Endodermal cell (in vitro differentiated cells): ENCODE measurements at places on chromosomes 1 and 21. TPM values are rescaled to one million over a fixed set of nuclear protein-coding genes. Genes with fewer than 3 reads are reported as not detected.

GRCh38 chr1:181396171-181396670 lies 87.1 kb upstream of the CACNA1E start:
- no peaks in the 10 kb centered on the region for H3K36me3 ChIP-seq
- H3K4me3 ChIP-seq, result no peak overlapping the region
- H3K27me3 ChIP-seq, result no peaks in the 10 kb centered on the region
- no peak overlapping the region for H3K27ac ChIP-seq
- no peak for DNase-seq

GRCh38 chr1:207088701-207089626 lies at the start of gene C4BPB:
C4BPB (plus strand) TSS chr1:207088860; CDS start chr1:207089532, 672 bp downstream.
- no peaks in the 10 kb centered on the region for H3K27me3 ChIP-seq
- H3K27ac ChIP-seq, result no peak within 1 kb of the TSS
- H3K36me3 ChIP-seq, result no peaks in the 10 kb centered on the region
- H3K4me1 ChIP-seq, result no peaks in the 10 kb centered on the region

GRCh38 chr1:2381741-2382620 lies 9.4 kb downstream of the MORN1 start:
- no peak overlapping the region for H3K4me3 ChIP-seq
- DNase-seq, result peak; percentile 94
- H3K36me3 ChIP-seq, result peaks cover 3% of the 10 kb centered on the region
- H3K27ac ChIP-seq, result no peak overlapping the region

- H3K36me3 ChIP-seq, result peaks cover 3% of the 10 kb centered on the region
- H3K27ac ChIP-seq, result no peak within 1 kb of the TSS
- H3K4me1 ChIP-seq, result peaks cover 5% of the 10 kb centered on the region
These were observed at the start of gene FAM89A for GRCh38 chr1:231040019-231040799. FAM89A (minus strand) TSS chr1:231040254; CDS start chr1:231040211, 43 bp downstream.

DNA sequence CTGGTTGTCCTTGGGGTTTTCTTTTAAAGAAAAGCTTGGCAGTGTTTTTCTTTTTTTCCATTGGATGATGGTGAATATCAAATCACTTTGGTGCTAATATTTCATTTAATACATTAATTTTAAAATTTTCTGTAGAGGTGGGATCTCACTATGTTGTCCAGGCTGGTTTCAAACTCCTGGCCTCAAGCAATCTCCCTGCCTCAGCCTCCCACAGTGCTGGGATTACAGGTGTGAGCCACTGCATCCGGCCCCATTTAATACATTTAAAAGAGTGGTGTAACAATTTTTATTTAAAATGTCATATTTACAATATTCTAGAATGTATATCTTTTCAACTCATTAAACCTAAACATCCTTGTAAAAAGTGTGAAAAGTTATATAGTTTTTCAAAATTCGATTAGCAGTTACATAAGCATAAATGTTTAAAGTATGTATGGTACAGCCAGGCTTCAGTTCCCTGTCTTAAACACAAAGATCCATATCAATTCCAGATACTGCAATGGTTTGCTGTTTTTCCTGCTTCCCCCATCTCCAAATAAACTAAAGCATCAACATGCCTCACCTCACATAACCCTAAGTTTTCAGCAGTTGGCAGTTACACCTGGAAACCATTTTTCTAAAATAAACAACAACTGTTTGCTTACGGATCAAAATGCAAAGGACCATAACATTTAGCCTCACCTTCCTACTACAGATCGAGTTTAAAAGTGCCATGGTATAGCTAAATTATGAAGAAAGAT lies 8.9 kb upstream of the LGALS8 start:
- no peak for DNase-seq
- no peaks in the 10 kb centered on the region for H3K27me3 ChIP-seq
- no peak overlapping the region for H3K27ac ChIP-seq
- H3K4me3 ChIP-seq, result no peak overlapping the region
- no peaks in the 10 kb centered on the region for H3K36me3 ChIP-seq

DNA sequence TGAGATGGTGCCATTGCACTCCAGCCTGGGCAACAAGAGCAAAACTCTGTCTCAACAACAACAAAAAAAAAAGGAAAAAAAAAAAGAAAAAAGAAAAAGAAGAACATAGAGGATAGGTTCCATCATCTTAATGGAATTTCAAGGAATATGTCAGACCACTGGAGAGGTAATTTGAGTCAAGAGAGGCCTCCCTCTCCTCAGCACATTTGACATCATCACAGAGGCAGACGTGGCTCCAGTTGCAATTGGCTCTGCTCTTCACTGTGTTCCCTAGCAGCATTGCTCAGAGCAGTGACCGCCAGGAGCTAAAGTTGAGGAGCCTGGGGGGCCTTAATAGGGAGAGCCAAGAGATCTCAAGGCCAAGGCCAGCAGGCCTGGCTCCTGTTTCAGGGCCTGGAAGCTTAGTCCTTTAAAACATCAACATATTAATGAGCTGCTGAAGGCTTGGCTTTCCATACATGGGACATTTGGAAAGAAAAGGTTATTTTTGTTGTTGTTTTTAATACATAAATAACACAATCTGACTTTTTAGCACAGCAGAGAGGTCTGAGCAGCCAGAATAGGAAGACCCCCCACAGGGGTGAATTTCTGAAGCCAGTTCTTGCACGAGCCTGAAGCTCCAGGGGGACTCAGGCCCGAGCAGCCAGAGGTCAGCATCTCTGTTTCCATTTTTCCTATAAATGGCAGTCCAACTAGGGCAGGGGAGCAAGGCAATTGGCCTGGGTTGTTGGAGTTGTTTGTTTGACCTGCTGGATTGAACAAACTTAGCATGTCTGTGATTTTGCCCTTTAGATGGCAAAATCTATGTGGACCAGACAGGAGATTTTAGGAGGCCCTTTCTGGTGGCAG lies 118.3 kb upstream of the FGGY start:
- no peaks in the 10 kb centered on the region for H3K4me1 ChIP-seq
- H3K36me3 ChIP-seq, result no peaks in the 10 kb centered on the region
- H3K4me3 ChIP-seq, result no peak overlapping the region
- no peak for DNase-seq
- H3K27ac ChIP-seq, result no peak overlapping the region

DNA sequence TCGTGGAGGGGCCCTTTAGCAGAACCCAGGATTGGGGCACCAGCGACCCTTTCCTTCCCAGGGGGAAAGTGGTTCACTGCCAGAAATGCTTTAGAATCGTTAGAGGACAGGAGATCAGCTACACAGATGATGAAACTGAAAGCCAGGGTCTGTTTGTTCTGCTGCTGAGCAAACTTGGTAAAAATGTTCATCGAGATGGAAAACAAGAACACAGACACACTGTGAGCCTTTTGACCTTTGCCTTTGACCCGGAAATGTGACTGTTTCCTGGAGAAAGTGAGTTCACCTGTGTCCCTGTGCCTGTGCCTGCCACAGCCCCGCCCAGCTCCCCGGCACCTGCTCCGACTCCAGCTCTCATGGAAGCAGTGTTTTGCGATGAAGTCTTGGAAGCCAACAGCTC lies 234.3 kb downstream of the CAMTA1 start:
- H3K36me3 ChIP-seq, result no peaks in the 10 kb centered on the region
- no peak overlapping the region for H3K27ac ChIP-seq
- no peak for DNase-seq

GRCh38 chr1:224431726-224432125 lies 2.9 kb downstream of the WDR26 start:
- DNase-seq, result no peak
- H3K27me3 ChIP-seq, result no peaks in the 10 kb centered on the region
- H3K4me1 ChIP-seq, result peaks cover 3% of the 10 kb centered on the region
- peak overlapping the region; percentile 88 for H3K4me3 ChIP-seq
- H3K36me3 ChIP-seq, result peaks cover 41% of the 10 kb centered on the region

DNA sequence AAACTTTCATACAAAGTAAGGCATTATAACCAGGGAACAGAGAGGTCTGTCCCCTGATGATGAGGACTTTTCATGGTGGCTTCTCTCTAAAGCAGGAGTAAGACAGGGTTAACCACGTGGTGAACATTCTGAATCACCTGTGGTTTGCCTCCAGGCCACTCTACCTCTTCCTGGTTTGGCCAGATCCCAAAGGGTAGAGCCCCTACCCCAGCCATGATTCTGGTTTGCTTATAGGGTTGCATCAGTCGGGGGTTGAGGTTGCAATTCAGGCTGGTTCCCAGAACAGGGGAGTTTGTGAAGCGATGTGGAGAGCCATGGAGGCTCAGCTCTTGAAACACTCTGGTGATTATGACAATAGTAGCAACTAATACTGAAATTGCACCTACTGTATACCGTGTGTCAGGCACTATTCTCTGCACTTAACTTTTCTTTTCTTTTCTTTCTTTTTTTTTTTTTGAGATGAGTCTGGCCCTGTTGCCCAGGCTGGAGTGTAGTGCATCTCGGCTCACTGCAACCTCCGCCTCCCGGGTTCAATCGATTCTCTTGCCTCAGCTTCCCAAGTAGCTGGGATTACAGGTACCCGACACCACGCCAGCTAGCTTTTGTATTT lies 8.3 kb downstream of the CNR2 start:
- no peaks in the 10 kb centered on the region for H3K36me3 ChIP-seq
- H3K4me3 ChIP-seq, result no peak overlapping the region
- H3K27me3 ChIP-seq, result peaks cover 49% of the 10 kb centered on the region
- DNase-seq, result no peak

DNA sequence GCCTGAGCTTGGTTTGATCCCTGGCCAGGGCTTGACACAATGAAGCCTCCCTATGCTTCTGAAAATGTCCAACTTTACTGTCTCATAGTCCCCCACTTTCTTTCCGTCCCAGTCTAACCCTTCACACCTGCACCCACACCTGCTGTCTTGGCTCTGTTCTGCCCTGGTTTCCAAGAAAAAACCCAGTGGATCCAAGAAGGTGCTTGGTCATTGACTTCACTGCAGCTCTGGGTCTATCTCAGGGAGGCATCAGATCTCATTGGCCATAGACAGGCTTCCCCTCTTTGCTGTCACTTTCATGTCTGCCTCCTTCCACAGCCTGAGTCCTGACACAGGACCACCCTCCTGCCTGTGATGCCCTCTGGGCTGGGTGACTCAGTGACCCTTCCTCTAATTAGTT lies 37.8 kb upstream of the ETV3 start:
- H3K36me3 ChIP-seq, result no peaks in the 10 kb centered on the region

DNA sequence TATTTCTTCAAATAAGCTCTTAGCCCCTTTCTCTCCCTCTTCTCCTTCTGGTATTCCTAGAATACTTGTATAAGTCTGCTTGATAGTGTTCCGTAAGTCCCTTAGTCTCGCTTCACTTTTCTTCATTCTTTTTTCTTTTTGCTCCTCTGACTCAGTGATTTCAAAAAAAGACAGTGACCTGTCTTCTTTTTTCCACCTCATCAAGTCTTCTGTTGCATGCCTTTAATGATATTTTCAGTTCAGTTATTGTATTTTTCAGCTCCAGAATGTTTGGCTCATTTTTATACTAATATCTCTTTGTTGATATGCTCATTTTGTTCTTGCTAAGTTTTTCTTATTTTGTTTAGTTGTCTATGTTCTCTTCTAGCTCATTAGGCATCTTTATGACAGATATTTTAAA lies 97.7 kb downstream of the POFUT2 start:
- DNase-seq, result no peak
- no peaks in the 10 kb centered on the region for H3K27me3 ChIP-seq
- H3K36me3 ChIP-seq, result peaks cover 33% of the 10 kb centered on the region
- no peak overlapping the region for H3K27ac ChIP-seq

GRCh38 chr1:39076127-39076798 lies 50.1 kb downstream of the NDUFS5 start:
- no peak overlapping the region for H3K27ac ChIP-seq
- no peaks in the 10 kb centered on the region for H3K36me3 ChIP-seq
- no peaks in the 10 kb centered on the region for H3K4me1 ChIP-seq

DNA sequence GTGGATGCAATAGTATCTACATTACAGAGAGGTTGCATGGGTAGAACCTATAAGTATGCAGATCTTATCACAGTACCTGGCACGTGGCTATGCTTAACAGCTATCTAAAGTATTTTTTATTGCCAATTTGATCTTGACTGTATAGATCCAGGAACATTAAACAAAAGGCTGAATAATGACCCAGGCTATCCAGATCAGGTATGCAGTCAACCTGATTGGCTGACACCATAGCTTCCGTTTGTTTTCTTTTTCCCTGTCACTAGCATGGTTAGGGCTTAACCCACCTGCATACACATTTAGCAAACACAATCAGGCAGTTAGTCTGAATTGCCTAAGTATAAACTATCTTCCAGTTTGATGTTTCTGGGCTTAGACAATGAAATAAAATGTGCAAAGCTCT lies 264.9 kb upstream of the PLXNA2 start:
- no peaks in the 10 kb centered on the region for H3K36me3 ChIP-seq
- no peak overlapping the region for H3K27ac ChIP-seq
- H3K27me3 ChIP-seq, result no peaks in the 10 kb centered on the region
- peaks cover 6% of the 10 kb centered on the region for H3K4me1 ChIP-seq
- DNase-seq, result no peak
- no peak overlapping the region for H3K4me3 ChIP-seq

DNA sequence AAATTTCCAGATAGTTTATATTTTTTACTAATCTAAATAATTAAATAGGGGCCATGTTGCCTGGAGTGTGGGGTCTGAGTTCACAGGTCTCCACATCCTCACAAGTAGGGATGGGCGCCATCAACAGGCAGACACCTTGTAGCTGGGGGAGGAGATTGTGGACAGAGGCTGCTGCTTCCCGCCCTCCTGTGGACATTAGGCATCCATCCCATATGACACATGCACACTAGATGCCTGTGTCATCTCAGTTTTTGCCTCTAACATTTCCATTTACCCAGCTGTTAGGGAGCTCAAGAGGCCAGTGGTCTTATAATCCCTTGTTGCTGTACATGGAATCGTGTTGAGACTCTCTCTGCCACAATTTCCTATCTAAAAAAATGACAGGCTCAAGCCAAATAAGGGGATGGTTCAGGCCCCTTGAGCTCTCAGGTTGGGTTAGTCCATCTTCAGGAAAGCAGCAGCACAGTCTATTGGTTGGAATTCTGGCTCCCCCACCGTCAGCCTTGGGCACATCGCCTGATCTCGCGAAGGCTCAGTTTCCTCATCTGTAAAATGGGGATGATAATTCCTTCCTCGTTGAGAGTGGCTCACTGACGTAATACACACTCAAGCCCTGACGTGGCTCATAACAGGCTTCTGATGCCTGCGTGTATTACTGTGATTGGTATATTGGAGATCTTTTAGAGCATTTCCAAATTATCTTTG lies 13.6 kb downstream of the LHX4 start:
- no peak overlapping the region for H3K27ac ChIP-seq
- no peaks in the 10 kb centered on the region for H3K4me1 ChIP-seq
- DNase-seq, result no peak

The SLC44A5 gene
- total RNA-seq, result 4.2 and 4.6 TPM in 2 replicates

The SPRR1B gene
- total RNA-seq, result not detected in 2 replicates

The OR2L2 gene
- 0.07 and 0.13 TPM in 2 replicates for total RNA-seq

The C1orf52 gene
- total RNA-seq, result 36.5 and 41.0 TPM in 2 replicates

The OR2L8 gene
- total RNA-seq, result not detected in 3 replicates

The SPRR1A gene
- not detected in 3 replicates for total RNA-seq

The SLC9C2 gene
- 0.54 TPM in 1 of 2 replicates, not detected in the other for total RNA-seq

The LY9 gene
- not detected in 3 replicates for total RNA-seq

The CFAP45 gene
- total RNA-seq, result 0.55 and 0.99 TPM in 2 replicates

The REG4 gene
- total RNA-seq, result not detected in 2 replicates
